NCI-H187 (cell line): ENCODE measurements at places on chromosomes 2 and 18.

GRCh38 chr2:212957624-212958023, 193.8 kb downstream of the IKZF2 start:
- DNase-seq, result no peak

GRCh38 chr2:144630459-144631215, 110.7 kb upstream of the ZEB2 start:
- no peak for DNase-seq

DNA sequence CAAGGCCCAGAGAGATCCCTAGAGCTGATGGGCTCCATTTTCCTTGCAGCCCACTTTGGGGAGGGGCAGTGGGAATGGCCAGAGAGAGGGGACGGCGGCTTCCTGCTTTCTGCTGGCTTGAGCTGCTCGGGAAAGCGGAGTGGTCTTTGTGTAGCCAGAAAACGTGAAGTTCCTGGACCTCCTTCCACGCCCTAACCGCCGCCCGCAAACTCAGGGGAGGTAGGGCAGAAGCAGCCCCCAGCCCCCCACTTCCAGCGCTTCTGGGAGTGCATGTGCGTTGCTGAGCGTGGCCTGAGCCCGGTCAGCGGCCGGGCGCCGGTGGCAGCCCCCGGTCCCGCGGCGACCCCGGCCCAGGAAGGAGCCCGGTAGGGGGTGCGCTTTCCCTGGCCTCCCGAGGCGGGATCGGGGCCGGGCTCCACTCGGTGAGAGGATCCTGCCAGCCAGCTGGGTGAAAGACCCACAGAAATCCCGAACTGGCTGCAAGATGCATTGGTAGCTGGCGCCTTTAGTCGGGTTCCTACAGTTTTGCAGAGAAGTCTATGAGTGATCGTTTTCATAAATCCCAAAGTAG, 25.3 kb upstream of the BOD1L2 start:
- no peak for DNase-seq

GRCh38 chr18:46378126-46378863, 274.1 kb downstream of the HAUS1 start:
- no peak for DNase-seq

DNA sequence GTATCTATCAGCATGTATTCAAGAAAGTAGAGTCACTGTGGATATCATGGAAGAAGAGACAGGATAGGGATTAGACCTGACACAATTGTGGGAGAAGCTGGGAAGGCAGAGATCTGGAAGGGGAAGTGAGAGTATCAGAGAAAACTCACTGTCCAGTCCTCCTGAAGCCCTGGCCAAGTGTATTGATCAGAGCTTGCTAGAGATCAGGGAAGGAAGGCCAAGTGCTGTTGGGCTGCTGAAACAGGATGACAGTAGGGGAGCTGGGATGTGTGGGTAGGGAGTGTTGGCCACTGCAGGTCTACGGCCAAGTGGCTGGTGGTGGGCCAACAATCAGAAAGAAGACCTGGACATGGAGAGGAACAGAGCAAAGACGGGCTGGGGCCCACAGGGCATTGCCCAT, 26.3 kb upstream of the TTR start:
- DNase-seq, result no peak

- DNase-seq, result no peak
Measured at GRCh38 chr2:211453311-211453887, 897.0 kb downstream of the CPS1 start.

- no peak for DNase-seq
Measured at GRCh38 chr2:142951190-142952007, 73.9 kb downstream of the KYNU start.

DNA sequence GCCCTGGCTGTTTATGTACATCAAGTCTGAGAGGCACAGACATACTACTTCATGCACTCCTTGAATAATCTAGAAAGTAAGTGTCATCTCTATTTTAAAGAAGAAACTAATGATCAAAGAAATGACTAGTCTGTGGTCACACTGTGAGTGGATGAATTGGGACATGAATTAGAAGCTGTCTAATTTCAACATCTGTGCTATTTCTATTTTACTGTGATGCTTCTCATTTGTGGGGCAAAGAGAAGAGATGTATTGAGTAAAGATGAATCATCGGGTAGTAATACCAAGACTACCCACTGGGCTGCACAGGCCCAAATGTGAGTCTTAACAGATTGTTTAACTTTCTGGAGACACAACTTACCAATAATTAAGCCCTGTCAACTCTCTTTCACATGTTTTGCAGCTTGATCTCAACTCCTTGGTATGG, 42.4 kb upstream of the MTIF2 start:
- DNase-seq, result no peak

DNA sequence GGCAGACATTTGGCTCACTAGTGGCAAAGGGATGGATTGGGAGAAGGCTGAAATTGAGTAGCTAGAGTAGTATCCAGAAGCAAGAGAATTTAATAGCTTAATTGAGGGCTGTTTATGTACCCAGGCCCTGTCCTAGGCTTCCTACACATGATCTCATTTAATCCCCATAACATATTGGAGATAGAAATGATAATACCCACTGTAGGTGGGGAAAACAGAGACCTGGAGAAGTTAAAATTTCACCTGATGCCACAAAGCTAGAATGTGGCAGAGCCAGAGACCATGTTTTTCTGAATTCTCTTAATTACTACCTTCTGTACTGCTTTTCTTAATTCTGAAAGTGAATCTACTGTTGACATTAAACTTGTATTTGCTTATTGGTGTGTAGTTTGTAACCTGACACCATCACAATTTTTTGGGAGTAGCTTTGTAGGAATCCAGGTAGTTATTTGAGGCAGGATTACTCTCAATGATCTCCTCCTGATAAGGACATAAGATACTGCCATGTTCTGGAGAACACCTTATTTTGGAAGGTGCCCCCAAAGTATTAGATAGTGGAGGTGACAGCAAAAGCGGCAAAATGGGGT, 42.2 kb downstream of the RAB10 start:
- no peak for DNase-seq

- DNase-seq, result no peak
Measured at GRCh38 chr2:165450156-165450555, 19.3 kb upstream of the CSRNP3 start.

- DNase-seq, result no peak
Measured at GRCh38 chr2:124309563-124310138, 284.6 kb downstream of the CNTNAP5 start.

DNA sequence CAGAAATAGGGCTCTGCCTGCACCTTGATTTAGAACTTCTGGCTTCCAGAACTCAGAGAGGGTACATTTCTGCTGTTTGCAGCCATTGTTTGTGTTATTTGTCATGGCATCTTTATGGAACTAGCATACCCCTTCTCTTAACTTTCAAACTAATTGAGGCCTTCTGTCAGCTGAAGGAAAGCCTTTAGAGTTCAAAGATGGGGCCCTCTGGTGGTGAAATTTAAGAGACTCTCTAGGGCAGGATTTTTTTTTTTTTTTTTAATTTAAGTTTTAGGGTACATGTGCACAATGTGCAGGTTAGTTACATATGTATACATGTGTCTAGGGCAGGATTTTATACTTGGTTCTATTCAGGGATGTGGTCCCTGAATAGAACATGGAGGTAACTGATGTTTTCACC, 260.6 kb upstream of the LINC00305 start:
- no peak for DNase-seq

DNA sequence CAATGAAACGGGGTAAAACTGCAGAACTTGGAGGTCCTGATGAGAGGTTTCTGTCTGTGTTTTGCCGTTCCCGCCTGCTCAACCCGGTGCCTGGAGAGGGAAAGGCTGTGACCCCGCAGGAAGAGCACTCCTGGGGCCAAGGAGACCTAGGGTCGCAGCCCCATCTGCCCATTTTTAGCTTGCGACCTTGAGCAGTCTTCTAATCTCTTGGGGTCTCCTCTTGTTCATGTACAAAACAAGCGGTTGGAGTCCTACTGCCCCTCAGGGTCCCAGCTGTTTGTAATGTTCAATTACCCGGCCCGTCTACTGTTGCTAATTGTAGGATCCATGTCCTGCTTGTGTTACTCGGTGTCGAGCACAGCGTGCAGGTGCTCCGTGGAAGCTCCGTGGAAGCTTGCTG, 104.5 kb downstream of the PTGR3 start:
- DNase-seq, result no peak

- DNase-seq, result no peak
Measured at GRCh38 chr2:121205321-121205942, 79.6 kb downstream of the TFCP2L1 start.

DNA sequence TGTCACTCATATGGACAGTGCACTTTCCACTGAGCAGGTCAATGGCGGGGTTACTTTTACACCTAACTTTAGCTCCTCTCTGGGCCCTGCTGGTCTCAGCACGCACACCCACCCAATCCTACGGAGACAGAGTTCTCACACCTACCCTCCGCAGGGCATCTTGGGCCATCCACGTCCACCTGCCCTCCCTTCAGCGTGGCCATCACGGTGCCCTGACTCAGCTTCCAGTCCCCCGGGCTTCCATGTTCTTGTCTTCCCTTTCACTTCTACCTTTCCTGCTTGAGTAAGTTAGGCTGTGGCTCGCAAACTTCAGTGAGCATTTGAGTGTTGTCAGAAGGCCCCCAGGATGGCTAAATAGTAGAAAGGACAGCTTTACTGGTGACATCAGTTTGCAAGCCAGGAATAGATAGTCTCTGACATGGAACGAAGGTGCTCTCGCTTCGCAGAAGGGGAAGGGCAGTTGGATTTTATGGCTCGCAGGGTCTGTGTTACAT, 232.4 kb downstream of the SEPTIN10 start:
- DNase-seq, result no peak

DNA sequence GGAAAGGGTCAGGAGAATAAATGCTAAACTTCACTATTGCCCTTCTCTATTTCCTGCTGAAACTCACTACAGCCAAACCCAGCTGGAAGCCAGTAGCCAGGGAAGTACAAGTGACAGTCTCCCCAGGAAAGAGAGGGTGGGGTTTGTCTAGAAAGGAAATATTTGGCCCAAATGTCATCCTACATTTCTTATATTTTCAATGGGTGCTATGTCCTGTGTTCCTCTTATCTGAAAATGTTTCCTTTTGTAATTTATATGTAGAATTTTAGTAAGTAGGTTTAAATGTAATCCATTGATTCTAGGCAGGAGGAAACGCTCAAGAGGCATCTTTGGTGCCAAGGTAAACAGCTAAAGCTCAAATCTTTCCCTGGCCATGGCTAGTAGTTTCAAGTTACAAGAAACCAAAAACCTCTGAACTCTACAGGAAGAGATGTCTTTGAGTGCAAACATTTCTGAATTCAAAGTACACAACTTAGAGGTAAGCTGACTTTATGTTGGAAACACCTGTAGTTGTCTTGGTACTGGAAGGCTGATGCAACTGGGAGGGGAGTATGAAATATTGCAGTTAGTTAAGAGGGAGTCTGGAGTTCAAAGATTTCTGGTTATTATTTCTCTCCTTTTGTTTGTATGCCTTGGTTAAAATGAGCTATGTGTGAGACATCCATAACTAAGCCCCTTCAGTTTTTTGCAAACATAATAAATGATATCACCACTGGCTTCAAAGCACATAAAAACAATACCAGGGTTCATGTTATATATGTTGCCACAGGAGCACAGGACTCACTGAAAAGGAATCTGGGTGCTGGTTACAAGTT, 356.1 kb upstream of the ZC3H15 start:
- no peak for DNase-seq
